ENCODE measurements at places on chromosomes 7 and 10.
A peak's percentile ranks its signal among the peaks of the same experiment; 100 is the strongest.

- peak; percentile 55 for DNase-seq
Measured at GRCh38 chr7:79176859-79177477, 276.5 kb downstream of the MAGI2 start.

GRCh38 chr7:81233208-81233940 is 314.5 kb upstream of the SEMA3C start:
- DNase-seq: no peak

GRCh38 chr10:59877191-59877671 is 29.1 kb downstream of the CCDC6 start:
- peak; percentile 41 for DNase-seq

- no peak for DNase-seq
Measured at GRCh38 chr7:44330331-44330730, 4.9 kb upstream of the CAMK2B start.

GRCh38 chr7:24778543-24779282 is 21.4 kb upstream of the GSDME start:
- DNase-seq: peak; percentile 95

DNA sequence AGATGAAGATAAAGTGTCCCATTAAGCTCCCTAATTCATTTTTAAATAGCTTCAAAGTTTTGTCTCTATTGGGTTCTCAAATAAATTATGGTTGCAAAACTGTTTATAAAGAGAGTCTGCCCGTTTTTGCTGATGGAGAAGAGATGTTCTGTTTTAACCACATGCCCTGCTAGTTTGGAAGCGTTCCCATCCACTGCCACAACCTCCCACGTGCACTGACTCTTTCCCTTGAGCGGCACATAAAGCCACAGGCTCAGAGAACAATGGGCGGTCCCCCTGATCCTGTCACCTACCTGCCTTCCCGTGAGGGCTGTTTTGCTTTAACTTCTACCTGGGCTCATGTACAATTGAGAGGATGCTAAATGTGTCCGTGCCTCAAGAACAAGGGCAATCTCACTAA is 65.5 kb downstream of the CPVL start:
- no peak for DNase-seq

GRCh38 chr7:131231381-131232220 is 96.1 kb upstream of the MKLN1 start:
- peak; percentile 75 for DNase-seq

- DNase-seq: no peak
Measured at GRCh38 chr7:70710651-70711050, 421.3 kb upstream of the GALNT17 start.

GRCh38 chr7:151396328-151396970 is 13.4 kb downstream of the WDR86 start:
- no peak for DNase-seq

DNA sequence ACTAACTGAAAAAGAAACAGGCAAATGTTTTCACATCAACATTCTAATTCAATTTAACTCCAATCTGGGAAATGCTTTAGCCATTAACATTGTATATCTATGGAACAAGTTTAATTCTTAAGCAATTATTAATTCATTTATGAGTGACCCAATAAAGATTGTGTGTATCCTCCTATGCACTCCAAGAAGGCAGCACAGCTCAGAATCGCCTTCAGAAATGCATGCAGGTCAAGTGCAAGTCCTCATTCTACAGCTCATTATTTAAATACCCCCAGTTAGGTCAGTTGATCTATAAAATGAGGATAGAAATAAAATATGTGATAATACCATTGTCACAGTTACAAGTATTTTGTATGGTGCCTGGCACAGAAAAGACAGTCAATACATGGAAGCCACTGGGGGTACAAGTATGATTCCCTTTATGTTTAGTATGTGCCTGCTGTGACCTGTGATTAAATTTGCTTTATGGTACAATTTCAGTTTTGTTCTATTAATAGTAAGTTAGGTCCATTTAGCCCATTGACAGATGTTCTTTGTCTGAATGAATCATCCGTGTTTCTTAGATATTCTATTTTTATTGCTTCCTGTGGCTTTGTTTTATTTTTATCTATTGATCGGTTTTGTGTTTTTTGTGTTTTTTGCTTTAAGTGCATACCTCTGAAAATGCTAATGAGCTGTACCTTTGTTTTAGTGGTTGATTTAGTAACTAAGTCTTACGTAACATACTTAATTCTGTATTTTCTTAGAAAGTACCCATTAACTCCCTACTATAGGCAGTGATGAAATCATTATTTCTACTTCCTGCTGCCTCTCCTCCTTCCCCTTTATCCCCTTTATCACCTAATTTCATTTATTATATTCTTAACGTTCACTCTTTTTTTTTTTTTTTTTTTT is 42.8 kb downstream of the CPXM2 start:
- no peak for DNase-seq

DNA sequence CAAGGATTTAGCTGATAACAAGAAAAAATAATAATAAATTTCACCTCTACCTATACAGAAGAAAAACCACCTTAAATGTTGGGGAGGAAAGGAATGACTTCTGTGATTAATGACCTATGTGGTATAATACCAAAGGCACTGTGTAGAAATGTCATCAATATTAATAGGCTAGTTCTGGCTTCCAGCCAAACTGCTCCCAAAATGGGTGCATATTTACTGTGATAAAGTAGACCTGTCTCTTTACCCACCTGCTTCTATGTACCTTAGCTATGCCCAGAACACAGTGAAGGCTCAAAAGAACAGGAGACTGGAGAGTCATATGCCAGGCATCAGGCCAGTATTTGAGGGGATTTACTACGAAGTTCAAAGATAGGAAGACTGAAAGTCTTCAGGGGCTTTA is 76.0 kb downstream of the ATE1 start:
- DNase-seq: no peak

GRCh38 chr7:40516376-40516775 is 381.6 kb downstream of the SUGCT start:
- DNase-seq: peak; percentile 36

DNA sequence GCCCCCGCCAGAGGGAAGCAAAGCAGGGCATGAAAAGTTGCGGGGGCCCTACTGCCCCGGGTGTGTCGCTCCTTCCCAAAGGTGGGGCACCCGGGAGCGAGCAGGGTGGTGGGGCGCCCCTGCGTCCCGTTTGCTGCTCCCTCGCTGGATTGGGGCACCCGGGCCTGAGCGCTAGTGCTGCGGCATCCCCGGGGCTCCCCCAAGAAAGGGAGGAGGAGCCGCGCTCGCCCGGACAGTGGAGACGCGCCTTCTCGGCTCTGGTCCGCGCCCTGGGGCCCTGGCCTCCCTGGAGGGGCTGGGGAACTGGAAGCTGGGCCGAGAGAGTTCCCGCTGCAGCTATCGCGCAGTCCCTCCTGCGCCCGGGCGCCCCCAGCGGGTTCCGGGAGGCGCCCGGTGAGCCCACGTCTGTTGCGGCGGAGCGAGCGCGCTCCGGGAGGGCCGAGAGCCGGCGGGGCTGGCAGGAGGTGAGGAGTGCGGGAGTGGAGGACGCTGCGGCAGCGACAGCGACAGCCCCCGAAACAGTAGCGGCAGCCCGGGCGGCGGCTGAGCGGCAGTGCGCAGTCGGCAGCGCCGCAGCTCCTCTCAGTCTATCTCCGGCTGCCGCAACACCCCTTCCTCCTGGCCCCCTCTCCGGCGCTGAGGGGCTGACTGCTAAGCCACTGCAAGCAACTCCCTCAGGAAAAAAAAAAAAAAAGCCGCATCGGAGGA is 504 bp upstream of the BMPER start:
- peak; percentile 72 for DNase-seq

DNA sequence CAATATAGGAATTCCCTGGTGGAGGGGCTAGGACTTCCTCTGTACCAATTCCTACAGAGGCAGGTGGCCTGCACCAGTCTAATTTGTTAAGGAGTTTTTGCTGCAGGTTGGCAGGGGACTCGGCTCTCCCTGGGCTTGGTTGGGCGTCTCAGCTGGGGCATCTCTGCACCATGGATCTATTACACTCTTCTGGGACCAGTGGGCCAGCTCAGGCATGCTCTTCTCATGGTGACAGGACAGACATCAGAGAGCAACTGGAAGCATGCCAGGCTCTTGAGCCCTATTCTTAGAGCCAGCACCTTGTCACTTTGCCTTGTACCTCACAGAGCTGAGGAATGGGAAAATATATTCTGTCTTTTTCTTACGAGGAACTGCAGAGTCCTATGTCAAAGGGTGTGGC is 74.6 kb downstream of the SH2D4B start:
- no peak for DNase-seq

DNA sequence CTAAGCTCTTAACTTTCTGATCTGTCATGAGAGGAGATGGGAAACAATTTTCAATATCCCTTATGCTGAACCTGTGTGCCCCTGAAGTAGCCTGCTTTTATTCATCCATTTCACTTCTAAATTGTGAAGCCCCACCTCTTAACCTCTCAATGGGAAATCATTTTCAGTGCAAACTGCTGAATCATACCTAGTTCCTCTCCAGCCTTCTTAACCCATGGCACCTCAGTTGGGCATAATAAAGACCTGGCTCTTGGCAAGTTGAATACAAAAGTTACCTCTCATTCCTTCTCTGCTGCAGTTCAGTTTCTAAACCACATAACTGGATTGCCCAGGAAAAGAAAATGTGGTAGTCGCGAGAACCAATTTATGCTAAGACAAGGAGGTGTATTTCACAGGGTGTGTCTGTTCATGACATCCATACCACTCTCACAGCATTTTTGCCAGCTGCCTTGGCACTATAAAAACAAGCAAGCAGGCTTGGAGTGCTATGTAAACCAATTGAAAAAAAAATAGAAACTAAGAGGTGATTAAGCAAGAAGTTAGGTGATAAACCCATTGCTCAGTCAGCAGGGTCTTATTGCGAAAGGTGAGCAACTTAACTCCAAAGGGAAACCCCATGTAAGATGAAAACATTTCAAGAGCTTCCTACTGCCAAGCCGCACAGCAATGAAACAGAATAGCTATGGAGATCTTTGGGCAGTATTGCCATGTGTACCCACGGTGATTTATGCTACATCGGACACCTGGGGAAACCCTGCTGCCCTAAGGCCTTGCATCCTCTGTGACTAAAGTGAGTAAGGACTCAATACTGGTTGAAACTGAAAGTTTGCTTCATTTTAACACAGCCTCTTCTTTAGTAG is 57.0 kb upstream of the DKK1 start:
- DNase-seq: no peak

DNA sequence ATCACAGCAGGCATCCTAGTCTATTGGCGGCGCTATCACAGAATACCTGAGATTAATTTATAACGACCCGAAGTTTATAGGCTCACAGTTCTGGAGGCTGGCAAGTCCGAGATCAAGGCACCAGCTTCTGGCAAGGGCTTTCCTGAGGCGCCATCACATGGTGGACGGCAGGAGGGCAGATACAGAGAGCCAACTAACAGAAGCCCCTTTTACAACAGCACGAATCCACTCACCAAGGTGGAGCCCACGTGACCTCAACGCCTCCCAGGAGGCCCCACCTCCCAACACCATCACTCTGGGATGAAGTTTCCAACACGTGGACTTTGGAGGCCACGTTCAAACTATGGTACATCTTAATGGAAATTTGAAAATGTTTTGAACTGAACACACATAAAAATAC is 255.3 kb downstream of the ELFN1 start:
- no peak for DNase-seq

DNA sequence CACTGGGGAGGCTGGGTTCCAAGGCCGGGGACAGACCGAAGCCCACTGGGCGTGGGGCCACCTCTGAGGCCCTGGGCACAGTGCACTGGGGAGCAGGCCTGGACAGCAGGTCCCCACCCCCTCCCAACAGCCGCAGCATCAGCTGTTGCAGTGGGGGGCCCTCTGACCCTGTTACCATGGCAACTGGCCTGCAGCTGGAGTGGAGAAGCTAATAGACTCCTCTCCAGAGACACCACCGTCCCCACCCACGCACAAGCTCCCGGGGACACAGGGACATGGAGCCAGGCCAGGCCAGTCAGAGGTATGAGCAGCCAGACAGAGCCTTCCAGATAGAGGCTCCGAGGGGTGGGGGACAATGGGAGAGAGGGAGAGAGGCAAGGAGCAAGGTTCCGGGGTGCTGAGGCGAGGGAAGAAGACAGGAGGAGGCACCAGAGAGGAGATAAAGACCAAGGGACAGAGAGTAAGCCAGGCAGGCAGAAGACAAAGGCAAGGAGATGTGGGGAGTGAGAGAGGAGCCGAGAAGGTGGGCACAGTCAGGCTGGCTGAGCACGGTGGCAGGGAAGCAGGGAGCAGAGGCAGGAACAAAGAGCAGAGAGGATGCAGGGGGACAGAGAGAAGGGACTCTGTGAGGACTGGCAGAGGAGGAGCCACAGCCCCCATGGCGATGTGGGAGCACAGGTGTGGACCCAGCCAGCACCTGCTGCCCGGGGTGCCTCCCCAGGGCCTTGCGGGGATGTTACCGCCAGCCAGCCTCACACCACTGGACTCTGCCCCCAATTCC is 6.7 kb downstream of the KCNH2 start:
- DNase-seq: no peak

GRCh38 chr7:26443751-26444150 is 152.1 kb downstream of the SNX10 start:
- DNase-seq: no peak

GRCh38 chr7:71521506-71521905 is 389.6 kb downstream of the GALNT17 start:
- peak; percentile 92 for DNase-seq

GRCh38 chr10:28571265-28571664 is 38.3 kb downstream of the WAC start:
- DNase-seq: no peak

GRCh38 chr10:4883079-4883739 is 57.2 kb downstream of the AKR1E2 start:
- peak; percentile 9 for DNase-seq
